ENCODE measurements at places on chromosomes 11 and 22. TPM values are rescaled to one million over a fixed set of nuclear protein-coding genes. Genes with fewer than 3 reads are reported as not detected.

GRCh38 chr11:77497368-77497767 is 23.5 kb upstream of the PAK1 start:
- DNase-seq, result no peak

DNA sequence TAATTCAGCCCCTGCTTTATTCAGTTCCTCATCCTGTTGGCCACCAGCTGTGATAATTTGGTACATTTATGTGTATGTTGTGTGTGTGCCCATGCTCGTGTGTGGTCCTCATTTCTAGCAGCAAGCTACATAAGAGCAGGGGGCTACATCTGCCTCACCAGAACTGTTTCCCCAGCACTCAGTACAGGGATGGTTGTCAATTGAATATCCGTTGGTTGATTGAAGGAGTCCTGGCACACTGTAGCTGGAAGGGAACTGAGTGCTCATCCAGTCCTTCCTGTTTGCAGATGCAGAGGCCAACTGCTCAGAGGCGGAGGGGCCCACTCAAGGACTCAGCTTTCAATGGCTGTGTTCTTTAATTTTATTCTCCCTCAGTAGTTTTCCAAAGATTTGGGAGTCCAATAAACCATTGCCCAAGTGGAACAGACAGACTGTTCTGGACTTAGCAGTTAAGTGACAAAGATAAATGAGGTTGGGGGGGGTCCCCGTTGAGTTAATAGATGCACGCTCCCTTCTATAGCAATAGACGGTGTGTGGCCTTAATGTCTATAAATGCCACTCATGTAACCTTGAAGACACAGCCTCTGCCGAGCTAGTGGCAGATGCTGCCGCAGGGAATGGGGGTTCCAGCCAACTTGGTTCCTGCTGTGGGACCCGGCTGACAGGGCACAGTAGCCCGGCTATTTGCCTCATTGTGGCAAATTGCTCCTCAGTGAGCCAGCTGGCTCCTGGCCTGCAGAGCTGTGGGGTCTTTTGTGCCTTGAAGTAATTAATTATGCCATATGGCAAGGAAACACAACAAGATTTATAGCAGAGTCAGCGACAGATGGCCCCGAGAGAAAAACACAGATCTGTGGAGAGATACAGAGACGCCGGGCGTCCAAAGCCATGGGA is 71.4 kb upstream of the GRK3 start:
- no peak for DNase-seq

DNA sequence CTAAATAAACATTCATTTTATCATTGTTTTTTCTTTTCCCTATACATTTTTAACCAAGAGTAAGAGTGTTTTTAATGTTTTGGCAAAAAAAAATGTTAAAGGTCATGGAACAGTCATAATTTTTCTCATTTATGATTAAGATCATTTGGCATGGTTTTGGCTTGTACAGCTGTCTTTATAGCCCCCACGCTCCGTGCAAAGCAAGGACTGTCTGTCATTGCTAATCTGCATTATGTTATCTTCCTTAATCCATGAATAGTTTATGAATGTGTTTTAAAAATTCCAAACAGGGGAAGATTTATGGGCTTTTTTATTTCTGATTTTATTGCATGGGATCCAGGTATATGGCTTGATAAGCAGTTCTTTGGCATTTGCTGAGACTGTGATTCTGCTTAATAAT is 28.1 kb downstream of the PGM2L1 start:
- no peak for DNase-seq

- no peak for DNase-seq
Measured at GRCh38 chr22:27070594-27070993, 413.2 kb downstream of the MIAT start.

DNA sequence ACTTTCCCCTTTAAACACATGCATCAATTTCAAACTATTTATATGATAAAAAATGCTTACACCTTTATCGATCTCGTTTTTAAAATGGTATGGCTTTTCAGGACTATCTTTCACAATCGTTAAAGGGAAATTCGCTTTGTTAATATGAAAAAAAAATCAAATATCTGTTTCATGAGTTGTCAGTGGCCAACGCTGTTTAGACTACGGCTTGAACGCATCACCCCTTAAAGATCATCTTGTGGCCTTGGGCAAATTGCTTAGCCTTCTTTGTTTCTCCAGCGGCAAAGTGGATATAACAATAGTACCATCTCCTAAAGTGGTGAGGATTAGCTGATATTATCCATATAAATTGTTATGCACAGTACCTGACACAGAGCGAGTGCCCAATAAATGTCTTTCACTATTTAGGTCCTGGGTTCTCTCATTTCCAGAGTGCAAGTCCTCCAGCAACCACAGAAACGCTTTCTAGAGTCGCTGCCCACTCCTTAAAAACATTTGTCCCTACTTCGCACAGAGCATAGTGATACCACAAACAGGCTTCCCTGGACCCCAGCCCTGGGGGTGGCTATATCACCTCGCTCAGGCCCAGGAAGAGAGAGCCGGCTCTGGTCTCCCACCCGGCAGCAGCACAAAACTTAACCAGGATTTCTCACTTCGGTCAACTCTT is 904 bp downstream of the SLC35F2 start:
- DNase-seq, result peak; percentile 11

DNA sequence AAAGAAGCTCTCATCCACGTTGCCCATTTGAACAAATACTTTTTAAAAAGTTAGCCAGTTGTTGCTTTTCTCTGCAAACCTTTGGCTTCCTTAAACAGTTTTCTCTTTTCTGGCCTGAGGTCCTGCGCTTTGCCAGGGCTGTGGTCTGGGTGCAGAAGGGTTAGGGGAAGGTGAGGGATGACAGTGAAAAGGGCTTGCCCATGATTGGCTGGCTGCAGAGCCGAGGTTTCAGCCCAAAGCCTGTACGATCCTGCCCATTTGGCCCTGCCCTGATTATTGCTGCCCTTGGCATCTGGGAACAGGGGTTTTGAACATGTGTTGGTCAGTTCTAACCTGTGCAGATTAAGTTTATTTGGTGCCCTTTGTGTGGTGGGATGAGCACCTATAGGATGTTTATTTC is 1.5 kb downstream of the INCENP start:
- DNase-seq, result no peak

DNA sequence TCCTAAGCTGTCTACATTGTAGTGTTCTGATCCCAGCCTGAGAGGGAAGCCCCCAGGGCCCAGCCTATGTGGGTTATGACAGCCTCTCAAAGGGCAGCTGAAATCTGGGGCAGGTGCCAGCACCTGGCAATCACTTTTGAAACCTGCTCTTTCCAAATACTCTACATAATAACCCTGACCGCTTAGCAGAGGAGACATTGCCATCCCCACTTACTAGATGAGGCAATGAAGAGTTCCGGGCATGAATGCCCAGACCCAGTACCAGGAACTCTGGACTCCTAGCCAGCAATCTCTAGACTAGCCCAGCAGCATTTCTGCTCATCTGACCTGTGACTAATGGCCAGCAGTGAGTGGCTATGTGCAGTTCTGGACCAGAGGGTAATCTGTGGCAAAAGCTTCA is 412.4 kb upstream of the CADM1 start:
- no peak for DNase-seq

DNA sequence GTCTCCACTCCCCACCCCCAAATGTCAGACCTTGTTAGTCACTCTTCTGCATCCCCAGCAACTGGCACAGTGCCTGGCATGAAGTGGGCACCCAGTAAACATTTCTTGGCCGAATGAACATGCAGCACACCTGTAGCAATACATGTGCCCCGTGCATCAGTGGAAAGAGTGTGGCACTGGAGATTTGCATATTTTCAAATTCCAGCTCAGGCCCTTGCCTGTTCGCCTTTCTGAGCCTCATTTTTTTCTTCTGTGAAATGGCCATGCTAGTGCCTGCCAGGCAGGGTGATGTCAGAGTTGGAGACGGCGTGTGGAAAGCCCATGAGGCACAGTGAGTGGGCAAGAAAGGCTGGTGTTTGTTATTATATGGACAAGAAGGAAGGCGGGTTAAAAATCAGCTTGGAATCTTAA is 38.7 kb downstream of the CD82 start:
- no peak for DNase-seq

GRCh38 chr22:23182309-23183060 is 2.2 kb downstream of the BCR start:
- no peak for DNase-seq

The B4GALNT4 gene
- 179 TPM for total RNA-seq

The NEFH gene
- 3.9 TPM for total RNA-seq

The UVRAG gene
- total RNA-seq, result 24.1 TPM
